ENCODE measurements at places on chromosomes 4 and X.

DNA sequence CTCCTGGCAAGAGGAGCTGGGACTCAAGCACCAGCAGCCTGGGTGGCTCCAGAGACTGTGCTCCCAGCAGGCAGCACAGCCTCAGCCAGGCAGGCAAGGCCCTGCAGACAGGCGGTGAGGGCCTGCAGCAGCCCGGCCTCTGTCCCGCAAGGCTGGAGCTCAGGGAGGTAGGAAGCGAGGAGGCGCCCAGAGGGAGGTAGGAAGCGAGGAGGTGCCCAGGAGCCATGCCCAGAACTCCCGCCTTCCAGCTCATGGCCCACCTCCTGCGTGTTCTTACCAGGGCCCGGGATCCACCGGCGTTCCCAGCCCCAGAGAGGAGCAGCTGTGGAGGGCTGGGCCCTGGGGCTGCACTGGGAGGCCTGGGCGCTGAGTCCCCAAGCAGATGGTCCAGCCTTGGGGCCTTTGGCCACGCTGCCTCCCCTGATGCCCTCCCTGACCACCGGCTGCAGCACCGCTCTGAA is 133.1 kb downstream of the HMX1 start:
- H3K36me3 ChIP-seq, result no peaks in the 10 kb centered on the region
- H3K4me3 ChIP-seq, result no peak overlapping the region
- no peak overlapping the region for H3K27ac ChIP-seq
- no peak for DNase-seq
- no peaks in the 10 kb centered on the region for H3K27me3 ChIP-seq

- no peaks in the 10 kb centered on the region for H3K36me3 ChIP-seq
- H3K27me3 ChIP-seq, result no peaks in the 10 kb centered on the region
These were observed 176.2 kb upstream of the RBPJ start for GRCh38 chr4:26144526-26145155.

DNA sequence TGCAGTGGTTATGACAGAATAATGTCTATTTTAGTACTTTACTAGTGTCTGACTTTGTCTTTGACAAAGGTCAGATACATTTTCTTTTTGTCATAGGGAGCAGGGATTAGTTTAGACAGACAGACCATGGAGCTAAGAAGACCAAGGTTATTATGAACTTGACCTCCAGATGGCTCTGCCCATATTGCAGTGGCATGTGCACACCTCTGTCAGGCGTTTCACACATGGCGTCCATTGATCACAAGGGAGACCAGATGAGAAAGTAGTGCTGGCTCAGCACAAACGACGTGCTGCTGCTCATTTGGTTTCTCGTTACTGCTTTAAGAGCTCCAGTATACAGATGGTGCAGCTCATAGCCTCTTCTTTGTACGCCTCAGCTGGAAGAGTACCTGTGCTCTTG is 56.3 kb upstream of the HPSE start:
- no peaks in the 10 kb centered on the region for H3K27me3 ChIP-seq
- DNase-seq, result no peak
- no peaks in the 10 kb centered on the region for H3K36me3 ChIP-seq
- peaks cover 38% of the 10 kb centered on the region for H3K4me1 ChIP-seq

DNA sequence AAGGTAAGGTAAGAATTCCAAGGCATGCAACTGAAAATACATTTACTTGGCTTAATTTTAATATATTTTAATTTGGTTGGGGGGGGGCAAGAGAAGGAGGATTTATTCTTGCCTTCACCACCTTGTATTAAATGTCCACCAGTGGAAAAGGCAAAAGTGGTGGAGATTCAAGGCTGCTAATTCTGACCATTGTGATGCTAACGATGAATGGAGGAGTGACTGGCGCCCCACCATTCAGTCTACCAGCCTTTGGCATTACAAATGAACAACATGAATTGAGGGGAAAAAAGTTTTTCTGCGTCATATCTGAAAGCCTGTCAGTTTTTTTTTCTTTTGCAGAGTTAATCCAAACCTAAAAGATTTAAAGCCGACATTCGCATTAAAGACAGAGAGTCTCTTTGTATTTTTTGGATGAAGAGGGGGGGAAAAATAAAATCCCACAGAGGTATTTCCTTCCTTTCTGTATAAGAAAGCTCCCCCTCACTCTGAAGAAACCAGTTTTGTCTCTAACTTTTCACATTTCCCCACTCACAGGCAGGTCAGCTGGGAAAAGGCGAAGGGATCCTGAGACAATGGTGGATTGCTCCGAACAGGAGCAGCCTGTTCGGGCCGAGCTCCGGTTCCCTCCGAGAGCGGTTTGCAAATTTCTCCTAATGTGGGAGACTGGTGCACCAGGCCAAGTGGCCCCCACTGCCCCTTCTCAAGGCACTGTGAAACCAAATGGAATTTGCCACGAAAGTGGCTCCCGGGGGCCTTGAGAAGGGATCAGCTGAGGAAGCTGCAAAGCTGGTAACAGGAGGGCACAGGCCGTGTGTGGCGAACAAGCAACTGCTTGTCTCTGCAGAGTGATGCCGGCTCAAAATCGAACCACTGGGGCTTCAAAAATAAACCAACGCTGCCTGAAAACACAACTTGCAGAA is 28.1 kb downstream of the SHISA3 start:
- H3K27me3 ChIP-seq, result no peaks in the 10 kb centered on the region
- peaks cover 68% of the 10 kb centered on the region for H3K36me3 ChIP-seq
- H3K27ac ChIP-seq, result no peak overlapping the region
- no peak for DNase-seq

DNA sequence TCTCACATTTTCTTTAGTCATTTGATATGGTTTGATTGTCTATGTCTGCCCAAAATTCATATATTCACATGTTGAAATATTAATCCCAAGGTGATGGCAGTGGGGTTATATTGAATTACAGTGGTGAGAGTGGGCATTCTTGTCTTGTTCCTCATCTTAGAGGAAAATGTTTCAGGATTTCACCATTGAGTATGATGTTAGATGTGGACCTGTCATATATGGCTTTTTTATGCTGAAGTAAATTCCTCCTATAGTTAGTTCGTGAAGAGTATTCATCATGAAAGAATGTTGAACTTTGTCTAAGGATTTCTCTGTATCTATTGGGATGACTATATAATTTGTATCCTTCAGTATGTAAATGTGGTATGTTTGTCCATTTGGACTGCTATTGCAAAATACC is 512.3 kb upstream of the EPHA5 start:
- H3K36me3 ChIP-seq, result no peaks in the 10 kb centered on the region
- no peak for DNase-seq
- H3K4me3 ChIP-seq, result no peak overlapping the region
- no peaks in the 10 kb centered on the region for H3K4me1 ChIP-seq

DNA sequence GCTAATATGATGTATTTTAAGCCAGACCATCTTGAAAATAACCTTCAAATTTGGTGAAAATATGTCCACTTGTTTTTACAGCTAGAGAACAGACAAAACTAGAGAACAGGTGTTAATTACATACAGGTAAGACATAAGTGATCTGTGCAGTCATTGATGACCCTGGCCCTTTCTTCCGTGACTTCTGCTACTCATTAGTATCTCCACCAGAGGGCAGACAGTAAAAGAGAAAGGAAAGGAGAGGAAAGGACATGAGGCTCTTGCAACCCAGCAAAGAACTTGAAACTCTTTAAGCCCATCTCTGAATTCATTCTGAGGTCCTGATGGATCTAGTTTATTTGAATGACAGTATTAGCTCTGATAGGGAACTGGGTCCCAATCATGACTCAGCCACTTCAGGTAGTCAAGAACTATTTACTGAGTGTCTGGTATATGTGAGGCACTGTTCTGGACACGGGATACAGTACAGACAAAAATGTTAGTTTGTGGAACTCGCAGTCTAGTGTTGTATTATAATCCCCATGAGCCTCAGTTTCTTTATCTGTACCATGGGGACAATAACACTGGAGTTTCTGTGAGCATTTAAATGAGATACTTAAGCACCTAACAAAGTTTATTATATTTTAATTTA is 121.0 kb upstream of the TEX13D start:
- H3K36me3 ChIP-seq, result no peaks in the 10 kb centered on the region
- peaks cover 1% of the 10 kb centered on the region for H3K27me3 ChIP-seq
- no peak overlapping the region for H3K27ac ChIP-seq
- DNase-seq, result no peak
- H3K4me1 ChIP-seq, result peaks cover 15% of the 10 kb centered on the region

DNA sequence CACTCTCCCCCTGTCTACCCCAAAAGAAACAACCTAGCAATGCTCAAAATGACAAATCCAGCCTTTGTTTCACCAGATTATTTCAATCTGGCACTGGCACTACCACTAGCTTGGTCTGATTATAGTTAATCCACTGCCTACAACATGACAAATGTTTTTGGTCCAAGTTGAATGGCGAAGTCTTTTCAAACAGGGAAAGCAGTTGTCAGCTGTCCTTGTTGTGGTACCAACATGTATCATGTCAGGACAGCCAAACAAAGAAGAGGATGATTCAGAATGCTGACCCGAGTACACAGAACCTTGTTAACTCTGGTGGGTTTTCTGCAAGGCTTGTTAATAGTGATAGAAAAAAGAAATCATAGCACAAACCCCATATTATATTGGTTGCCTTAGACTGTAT is 160.8 kb upstream of the ANK2 start:
- no peak overlapping the region for H3K27ac ChIP-seq

GRCh38 chrX:129495900-129496299 is 27.4 kb downstream of the SMARCA1 start:
- H3K27ac ChIP-seq, result no peak overlapping the region
- H3K27me3 ChIP-seq, result no peaks in the 10 kb centered on the region
- DNase-seq, result no peak
- H3K36me3 ChIP-seq, result no peaks in the 10 kb centered on the region
- H3K4me3 ChIP-seq, result no peak overlapping the region
- H3K4me1 ChIP-seq, result no peaks in the 10 kb centered on the region

GRCh38 chr4:15240764-15241163 is 187.1 kb upstream of the C1QTNF7 start:
- DNase-seq, result no peak
- no peaks in the 10 kb centered on the region for H3K4me1 ChIP-seq
- H3K27ac ChIP-seq, result no peak overlapping the region
- no peaks in the 10 kb centered on the region for H3K36me3 ChIP-seq

DNA sequence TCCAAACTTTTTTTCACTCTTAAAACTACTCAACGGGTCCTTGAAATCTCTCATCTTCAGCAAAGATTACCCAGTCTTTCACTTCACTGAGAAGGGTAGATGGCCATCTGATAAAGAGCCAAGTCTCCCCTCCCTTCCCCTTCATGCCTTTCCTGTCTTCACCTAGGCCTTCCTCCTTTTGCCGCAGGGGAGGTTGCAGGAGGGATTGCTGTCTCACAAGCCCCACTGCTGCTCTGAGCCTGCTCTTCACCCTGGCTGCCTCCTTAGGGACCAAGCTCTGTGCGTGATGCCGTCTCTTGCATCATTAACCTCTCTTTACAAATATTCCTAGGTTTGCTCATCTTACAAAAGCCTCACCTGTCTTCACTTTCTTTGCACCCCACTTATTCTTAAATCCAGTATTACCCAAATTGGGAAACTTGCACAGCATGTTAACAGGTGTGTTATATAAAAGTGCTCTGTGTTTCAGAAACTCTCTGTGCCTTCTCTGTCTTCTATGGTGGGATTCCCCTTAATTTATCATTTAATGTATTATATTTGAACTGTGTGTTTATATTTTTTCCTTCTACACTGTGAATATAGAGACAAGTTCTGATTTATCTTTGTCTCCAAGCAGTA is 3.8 kb downstream of the ZFX start:
- peak overlapping the region; percentile 81 for H3K27ac ChIP-seq
- no peaks in the 10 kb centered on the region for H3K27me3 ChIP-seq
- H3K4me3 ChIP-seq, result peak overlapping the region; percentile 73
- DNase-seq, result no peak

- peaks cover 6% of the 10 kb centered on the region for H3K36me3 ChIP-seq
- H3K27ac ChIP-seq, result no peak overlapping the region
These were observed 64.8 kb downstream of the NCAPG start for GRCh38 chr4:17875402-17876070.

GRCh38 chr4:113815826-113816225 is 54.3 kb upstream of the CAMK2D start:
- H3K36me3 ChIP-seq, result no peaks in the 10 kb centered on the region
- no peak for DNase-seq
- H3K4me3 ChIP-seq, result no peak overlapping the region
- H3K27ac ChIP-seq, result no peak overlapping the region

- H3K27ac ChIP-seq, result no peak overlapping the region
- no peak for DNase-seq
- peaks cover 58% of the 10 kb centered on the region for H3K36me3 ChIP-seq
- H3K4me1 ChIP-seq, result no peaks in the 10 kb centered on the region
- no peaks in the 10 kb centered on the region for H3K27me3 ChIP-seq
These were observed 103.9 kb downstream of the PPA2 start for GRCh38 chr4:105369988-105370387.

All from activated B cell treated with CpG ODN at 0.5 μM for 24 hours (primary cell).